Hypothalamus (tissue), 51 donors: ENCODE measurements at places on chromosomes 16 and 17.

DNA sequence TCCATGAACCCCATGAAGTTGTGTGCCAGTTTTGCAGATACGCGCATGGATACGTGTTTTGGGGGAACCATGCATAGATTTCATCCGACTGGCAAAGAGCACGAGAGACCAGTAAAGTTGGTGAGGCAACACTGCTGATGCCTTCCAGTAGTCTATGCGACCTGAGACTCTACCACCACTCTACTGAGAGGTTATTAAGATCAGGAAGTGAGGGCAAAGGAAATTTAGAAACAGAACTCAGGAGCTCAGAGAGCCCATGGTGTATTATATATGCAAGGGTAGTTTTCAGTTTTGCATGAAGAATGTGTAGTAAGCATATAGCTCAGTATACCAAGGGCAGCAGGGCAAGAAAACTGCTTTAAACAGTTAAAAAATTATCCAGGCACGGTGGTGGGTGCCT lies 4.2 kb downstream of the SLX4 start:
- no peak for DNase-seq

DNA sequence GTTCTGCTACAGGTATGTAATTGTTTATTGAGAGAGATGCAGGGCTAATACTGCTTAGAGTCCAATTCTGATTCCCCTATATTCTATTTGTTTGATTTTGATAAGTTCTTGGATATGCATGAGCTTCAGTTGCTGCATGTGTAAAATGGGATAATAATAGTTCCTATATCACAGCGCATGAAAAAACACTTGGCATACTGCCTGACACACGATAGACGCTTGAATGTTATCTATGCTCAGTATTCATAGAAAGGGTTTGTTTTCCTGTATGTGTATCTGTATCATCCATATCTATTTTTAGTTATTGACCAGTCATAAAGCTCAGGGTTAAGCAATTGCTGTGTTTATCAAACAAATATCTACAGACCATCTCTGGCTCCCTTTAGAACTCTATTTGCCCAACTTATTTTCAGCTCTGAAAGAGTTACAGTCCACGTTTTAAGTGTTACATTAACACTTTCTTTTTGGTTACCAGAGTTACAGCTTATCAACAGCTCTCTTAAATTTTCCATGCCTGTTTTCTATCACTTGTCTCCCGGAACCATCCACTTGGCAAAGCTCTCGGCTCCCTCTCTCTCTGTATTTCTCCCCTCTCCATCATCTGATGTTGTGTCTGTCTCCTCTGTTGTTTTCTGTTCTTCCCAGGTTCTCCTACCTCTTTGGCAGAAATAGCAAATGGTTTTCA lies 334.8 kb downstream of the CBLN1 start:
- DNase-seq = no peak

DNA sequence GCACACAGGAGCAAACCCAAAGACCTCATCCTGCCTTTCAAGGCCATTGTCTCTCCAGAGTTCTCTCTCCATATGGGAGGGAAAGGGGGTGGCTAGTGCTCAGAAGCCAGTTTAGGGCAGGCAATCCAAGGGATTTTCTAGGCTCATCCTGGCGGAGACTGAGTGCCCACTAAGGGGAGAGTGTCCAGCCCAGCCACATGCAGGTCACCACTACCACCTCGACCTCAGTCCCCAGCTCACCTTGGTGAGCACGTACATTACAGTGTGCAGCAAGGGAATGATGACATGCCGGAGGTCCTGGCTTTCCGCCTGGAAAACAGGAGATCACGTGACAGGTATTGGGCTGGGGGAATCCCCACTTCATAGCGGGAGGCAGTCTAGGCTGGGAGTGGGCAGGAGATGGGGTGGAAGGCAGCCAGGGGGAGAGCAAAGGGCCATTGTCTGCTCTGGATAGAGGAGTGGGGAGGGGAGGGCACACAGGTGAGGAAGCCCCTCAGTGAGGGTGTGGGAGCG lies 29.9 kb downstream of the PIK3R6 start:
- no peak for DNase-seq

DNA sequence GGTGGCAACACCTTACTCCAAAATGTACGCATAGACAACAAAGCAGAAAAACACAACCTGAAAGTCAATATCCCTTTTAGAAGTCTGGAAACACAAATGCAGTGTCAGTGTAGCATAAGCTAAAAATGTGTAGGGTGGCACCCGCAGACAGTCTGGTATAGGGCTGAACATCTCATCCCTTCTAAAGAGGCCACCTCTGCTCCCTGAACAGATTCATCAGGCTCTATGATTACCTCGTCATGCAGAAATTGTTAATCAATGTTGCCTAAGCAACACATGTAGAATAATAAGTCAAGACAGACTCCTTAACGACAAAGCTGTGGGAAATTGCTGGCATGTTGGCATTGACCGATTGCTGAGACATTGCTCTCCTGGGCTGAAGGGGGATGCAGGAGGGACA lies 33.3 kb upstream of the ERCC4 start:
- no peak for DNase-seq

- DNase-seq = no peak
Observed at GRCh38 chr16:57191056-57191571, 5.0 kb downstream of the RSPRY1 start.

- no peak for DNase-seq
Observed at GRCh38 chr17:43367737-43368242, 31.0 kb upstream of the ARL4D start.

DNA sequence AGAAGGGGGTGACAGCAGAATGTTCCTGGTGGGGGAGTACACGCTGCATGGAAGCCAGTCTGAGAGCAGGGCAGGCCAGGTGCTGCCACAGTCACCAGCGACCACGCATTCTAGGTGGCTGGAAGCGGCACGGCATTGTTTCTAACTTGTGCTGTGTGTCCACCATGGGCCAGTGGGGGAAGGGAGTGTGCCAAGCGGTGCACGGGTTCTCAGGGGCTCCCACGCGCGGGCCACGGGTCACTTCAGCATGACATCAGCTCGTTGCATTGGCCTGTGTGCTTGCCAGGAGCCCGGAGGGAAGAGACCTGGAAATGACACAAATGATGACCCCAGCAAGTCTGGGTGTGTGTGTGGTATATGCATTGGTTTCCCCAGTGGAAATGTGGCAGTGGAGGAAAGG lies 164.9 kb upstream of the PLCG2 start:
- DNase-seq = no peak

- no peak for DNase-seq
Observed at GRCh38 chr17:36813957-36814563, 123.2 kb upstream of the LHX1 start.

- no peak for DNase-seq
Observed at GRCh38 chr17:50053654-50053960, 2.3 kb upstream of the ITGA3 start.

DNA sequence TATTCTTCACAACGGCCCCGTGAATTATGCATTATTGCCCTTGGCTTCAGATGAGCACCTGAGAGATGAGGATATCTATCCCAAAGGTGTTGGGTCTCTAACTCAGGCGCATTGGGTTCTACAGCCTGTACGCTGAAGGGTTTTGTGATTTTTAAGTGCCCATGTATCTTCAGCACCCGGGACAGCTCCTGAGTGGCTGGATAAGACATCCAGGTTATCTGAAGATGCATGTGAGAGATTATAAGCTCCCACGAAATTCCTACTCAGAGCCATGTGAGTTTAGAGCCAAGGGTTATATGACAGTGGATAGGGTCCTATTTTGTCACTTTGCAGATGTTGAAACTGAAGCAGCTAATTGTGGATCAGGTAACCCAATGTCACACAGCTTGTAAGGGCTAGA lies 612.3 kb upstream of the EEF2KMT start:
- DNase-seq = no peak

GRCh38 chr17:5585836-5586521 lies 1.7 kb upstream of the NLRP1 start:
- DNase-seq = no peak

DNA sequence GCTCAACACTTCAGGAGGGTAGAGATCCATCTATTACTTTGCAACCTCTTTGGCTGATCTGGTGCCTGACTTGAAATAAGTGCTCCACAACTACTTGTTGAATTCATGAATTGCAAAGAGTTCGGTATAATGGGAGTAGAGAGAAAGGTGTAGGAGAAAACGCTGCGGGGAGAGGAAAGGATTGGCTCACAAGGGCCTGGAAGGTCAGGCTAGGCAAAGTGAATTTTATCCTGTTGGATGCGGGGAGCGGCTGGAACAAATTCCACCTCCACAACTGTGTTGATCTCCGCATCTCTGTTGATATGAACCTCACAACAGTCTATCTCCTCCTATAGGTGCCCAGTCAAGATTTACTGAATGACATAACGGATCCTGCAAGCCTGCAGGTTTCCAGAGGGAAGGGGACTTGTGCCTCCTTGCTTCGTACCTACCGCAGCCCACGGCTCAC lies 684 bp downstream of the SLX4 start:
- DNase-seq = no peak

DNA sequence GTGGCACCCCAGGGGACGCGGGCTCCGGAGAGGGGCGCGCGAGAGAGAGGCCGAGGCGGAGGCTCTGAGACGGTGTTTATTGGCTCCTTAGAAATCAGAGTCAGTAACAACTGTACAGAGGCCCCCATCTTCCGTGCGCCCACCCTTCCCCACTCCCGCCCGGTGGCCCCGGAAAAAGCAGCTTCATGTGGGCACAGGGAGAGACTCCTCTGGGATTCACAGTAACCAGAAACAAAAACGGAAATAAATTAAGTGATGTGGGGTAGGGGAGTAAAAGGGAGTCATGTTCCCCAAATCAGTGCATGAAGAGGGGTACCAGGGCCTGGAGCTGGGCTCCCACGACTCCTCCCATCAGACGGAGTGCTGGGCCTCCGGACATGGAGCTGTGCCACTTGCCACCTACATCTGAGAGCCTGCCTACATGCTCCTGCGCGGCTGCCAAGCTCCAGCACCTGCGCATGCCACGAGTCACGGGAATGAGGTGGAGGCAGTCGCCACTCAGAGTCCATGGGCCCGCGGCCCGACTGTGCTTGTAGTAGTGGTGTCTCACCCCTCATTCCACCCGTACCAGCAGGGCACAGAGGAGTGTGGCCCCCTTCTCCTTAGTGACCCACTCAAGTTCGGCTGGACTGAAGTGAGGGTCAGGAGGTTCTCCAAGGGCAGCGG lies 543 bp upstream of the GPS2 start:
- DNase-seq = no peak
